ENCODE measurements at places on chromosomes 5 and 9. TPM values are rescaled to one million over a fixed set of nuclear protein-coding genes. Genes with fewer than 3 reads are reported as not detected.
A peak's percentile ranks its signal among the peaks of the same experiment; 100 is the strongest.

GRCh38 chr9:127158786-127159324, 36.4 kb upstream of the ANGPTL2 start:
- no peak for DNase-seq

DNA sequence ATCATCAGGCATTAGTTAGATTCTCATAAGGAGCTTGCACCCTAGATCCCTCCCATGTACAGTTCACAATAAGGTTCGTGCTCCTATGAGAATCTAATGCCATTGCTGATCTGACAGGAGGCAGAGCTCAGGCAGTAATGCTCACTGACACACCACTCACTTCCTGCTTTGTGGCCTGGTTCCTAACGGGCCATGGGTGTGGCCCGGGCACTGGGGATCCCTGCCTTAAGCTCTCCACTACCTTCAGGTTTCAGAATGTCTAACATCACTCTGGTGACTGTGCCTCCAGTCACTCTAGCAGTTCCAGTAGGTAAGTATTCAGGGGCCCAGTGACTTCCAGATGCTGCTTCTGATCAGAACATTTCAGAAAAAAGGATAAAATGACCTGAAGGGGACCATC, 152.4 kb downstream of the LRRC70 start:
- peak; percentile 64 for DNase-seq

GRCh38 chr9:34898846-34899245, 59.2 kb upstream of the PHF24 start:
- no peak for DNase-seq

DNA sequence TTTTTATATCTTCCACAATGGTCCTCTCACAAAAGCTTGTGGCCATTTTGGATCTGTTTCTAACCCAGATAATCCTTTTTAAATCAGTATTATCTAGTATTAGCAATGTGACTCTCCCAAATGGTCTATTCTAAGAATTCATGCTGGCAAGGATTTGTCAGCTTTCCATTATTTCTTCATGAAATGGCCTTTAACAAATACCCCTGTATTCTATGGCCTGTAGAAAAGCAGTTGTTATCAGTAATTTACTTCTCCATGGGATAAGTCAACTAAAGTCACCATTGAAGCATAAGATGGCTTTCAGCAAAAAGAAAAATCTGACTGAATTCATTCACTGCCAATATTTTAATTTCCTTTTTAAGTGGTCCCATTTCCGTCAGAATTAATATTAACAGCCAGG, 346.4 kb upstream of the FAM174A start:
- DNase-seq: no peak

DNA sequence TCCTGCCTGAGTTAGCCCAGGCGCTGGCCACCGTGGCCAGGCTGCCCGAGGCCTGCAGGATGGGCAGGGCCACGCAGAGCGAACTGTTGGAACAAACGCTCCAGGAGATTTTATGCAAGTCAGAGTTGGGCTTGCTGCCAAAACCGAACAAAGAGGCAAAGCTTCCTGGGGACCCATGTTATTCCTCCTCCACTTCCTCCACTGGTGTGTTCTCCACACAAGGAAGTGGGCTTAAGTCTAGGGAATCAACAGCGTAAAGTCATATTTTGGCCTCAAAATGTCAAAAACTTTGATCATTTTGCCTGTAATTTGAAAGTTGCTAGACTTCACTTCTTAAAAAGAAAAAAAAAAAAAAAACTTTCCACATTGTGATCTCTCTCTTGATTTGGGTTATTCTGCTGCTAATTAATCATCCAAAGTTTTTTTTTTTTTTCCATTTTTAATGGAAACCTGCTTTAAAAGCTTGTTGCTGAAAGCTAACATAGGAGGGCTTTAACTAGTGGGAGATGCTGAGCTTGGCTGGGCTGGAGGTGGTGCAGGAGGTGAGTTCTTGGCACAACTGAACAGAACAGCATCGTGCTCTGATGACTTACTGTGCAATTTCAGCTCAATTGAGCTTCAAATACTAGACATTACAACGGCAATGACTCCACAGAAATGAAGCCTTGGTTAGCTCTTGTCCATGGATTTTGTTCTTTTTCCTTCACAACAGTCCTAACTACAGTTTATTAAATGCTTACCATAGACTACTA, 73.0 kb downstream of the PTPDC1 start:
- no peak for DNase-seq

- DNase-seq: no peak
Measured at GRCh38 chr5:91291628-91292569, 91.2 kb downstream of the ARRDC3 start.

- DNase-seq: no peak
Measured at GRCh38 chr9:137785704-137786161, 91.8 kb upstream of the CACNA1B start.

Gene N4BP3
- total RNA-seq: 3.3 TPM

Gene GPR21
- total RNA-seq: 1.0 TPM

Measured in activated CD4-positive, alpha-beta T cell treated with anti-CD3 and anti-CD28 coated beads, Interleukin-2, amount 10 ng/mL, durations not matched to agents 24 days and 14 days (primary cell).